Aorta (tissue), 5 donors: ENCODE measurements at places on chromosomes 6 and 20. TPM values are rescaled to one million over a fixed set of nuclear protein-coding genes. Genes with fewer than 3 reads are reported as not detected.

DNA sequence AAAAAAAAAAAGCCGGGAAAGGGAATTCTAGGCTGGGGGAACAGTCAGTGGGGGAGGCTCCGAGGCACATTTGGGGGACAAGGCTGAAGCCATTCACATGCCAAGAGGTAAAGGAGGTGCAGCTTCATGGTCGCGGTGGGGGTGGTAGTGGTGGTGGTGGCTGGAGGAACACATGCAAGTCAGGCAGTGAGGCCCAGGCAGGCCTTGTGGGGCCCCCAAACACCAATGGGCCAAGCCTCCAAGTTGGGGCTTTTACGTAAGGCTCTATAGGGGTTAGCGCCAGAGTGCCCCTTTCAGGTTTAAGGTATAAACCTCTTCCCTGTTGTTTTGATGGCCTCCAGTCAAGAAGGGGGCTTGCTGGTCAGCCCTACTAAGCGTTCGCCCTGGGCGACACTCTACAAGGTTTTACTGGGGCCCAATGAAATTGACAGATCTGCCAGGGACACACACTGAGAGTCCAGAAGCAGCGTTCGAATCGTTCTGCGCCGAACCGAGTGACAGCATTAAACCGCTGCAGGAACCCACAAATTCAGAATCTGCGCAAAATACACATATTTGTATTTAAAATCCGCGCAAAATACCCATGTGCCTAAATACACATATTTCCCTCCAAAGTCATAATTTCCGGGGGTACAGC lies 818 bp upstream of the AP5S1 start:
- DNase-seq: no peak

The CD109 gene
- 29.8 TPM for total RNA-seq

The MUCL3 gene
- total RNA-seq: not detected

DNA sequence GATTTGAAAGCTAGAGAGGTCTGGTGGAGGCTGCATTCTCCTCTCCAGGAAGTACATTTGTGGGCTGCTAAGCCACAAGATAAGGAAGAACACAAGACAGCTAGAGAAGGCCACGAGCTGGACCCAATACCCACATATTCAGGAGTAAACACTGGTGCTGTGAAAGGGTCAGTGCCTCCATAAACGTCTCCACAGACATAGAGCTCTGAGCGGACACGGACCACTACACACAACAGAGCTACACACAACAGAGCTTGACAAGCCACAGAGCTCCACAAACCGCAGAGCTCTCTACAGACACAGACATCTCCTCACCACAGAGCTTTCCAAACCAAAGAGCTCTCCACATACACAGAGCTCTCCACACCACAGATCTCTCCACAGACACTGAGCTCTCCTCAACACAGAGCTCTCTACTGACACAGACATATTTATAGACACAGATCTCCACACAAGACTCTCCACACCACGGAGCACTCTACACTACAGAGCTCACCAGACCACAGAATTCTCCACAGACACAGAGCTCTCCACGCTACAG lies 51.9 kb downstream of the ERMARD start:
- no peak for DNase-seq
